ENCODE measurements at places on chromosomes 6 and 20.

- no peak for DNase-seq
Observed at GRCh38 chr20:4082406-4083097, 67.2 kb upstream of the RNF24 start.

DNA sequence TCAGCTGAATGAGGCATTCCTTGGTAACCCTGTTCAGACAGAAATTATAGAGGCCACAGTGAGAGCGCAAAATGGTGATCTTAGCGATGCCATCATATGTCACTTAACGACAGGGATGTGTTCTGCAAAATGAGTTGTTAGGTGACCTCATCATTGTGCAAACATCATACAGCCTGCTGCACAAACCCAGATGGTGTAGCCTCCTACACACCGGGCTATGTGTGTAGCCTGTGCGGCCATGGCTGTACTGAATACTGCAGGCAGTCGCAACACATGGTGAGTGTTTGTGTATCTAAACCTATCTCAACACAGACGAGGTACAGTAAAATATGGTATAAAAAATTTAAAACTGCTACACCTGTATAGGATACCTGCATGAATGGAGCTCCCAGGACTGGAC lies 234.1 kb upstream of the PMEPA1 start:
- DNase-seq, result no peak

GRCh38 chr20:37185686-37186085 lies 6.3 kb upstream of the MROH8 start:
- DNase-seq, result no peak

DNA sequence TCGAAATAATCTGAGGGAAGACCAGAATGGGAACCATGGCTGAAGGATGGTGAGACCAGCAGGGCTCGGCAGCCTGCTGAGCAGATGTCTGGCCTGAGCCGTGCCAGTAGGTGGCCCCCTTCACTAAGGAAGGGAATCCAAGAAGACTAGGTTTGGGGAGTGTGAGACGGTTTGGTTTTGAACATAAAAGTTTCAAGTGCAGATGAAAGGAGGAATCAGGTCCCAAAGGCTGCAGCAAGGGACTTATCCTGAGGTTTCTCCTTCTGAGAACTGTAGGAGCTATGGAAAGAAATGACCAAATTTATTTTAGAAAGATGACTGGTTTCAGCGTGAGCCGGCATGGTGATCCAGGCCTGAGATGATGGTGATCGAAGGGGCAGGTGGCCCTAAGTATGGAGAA lies 4.6 kb upstream of the OSER1 start:
- no peak for DNase-seq

- DNase-seq, result no peak
Observed at GRCh38 chr6:152941746-152942145, 41.1 kb downstream of the FBXO5 start.

DNA sequence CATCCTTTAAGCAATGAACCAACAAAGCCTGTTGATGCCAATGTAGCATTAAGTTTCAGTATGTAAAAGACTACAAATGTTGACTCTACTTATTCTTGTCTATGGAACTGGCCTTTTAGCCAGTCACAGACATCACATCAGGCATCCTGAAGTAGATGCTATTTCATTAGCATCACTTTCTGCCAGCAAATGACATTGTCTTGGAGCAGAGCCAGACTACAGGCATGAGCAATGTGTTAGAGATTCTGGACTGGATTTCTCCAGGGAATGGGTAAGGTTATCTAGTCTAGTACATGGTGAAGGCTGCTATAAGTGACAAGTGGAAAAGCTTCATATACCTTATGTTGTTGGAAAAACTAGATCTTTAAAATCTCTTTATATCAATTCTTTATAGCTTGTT lies 142.9 kb downstream of the ADGRB3 start:
- DNase-seq, result no peak

- DNase-seq, result no peak
Observed at GRCh38 chr20:38875175-38875993, 50.8 kb upstream of the FAM83D start.

DNA sequence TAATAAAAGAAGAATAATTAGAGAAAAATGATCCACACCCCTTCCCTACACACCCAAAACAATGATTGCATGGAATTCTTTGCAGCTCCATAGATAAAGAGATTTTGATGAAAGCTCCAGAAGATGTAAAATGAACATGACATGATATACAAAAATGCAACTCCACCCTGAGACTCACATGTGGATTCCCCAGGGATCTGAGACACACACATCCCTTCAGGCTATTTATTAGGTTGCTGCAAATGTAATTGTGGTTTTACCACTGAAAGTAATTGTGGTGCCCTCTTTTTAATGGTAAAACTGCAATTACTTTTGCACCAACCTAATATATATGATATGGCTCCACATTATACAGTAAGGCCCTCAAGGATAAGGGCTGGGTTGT lies 40.4 kb upstream of the TBC1D7 start:
- DNase-seq, result no peak

DNA sequence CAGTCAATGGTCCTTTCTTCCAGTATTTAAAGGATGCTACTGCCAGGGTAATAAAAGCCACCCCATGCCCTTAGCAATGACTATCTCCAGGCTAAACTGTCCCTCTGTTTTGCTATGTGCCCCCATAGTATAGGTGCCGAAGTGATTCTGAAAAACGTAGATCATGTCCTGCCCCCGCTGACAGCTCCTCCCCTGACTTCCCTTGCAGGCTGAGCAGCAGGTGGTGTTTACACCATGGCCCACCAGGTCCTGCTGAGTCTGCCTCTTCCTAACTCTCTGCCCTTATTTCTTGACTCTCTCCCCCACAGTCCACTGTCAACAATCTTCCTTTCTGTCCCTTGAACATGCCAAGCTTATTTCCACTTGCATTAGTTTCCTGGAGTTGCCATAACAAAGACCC lies 352.5 kb upstream of the TSHZ2 start:
- no peak for DNase-seq

- no peak for DNase-seq
Observed at GRCh38 chr6:125700581-125701353, 48.7 kb upstream of the HEY2 start.

GRCh38 chr6:149071997-149072396 lies 245.5 kb upstream of the TAB2 start:
- no peak for DNase-seq

- no peak for DNase-seq
Observed at GRCh38 chr6:142155895-142156757, 9.1 kb downstream of the VTA1 start.

GRCh38 chr20:51426718-51427650 lies 115.5 kb downstream of the NFATC2 start:
- DNase-seq, result no peak

- DNase-seq, result no peak
Observed at GRCh38 chr20:56428410-56428809, 16.4 kb downstream of the CASS4 start.

GRCh38 chr6:121042766-121043165 lies 291.5 kb downstream of the TBC1D32 start:
- DNase-seq, result no peak

DNA sequence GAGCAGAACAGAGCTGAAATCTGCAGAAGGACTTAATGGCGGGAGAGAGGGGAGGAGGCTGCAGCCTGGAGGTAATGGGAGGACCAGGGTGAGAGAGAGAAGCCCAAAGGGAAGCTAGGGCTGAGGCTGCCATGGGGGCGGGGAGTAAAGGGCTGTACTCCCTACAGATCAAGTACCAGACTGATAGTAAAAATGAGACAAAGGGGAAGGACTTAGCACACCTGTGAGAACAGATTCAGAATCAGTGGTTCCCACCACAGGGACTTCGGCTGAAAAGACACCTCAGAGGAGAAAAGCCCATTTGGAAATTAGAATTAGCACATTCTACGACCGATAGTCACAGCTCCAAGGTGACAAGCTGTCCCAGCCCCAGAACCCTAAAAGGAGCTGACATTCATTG lies 6.4 kb upstream of the TBXT start:
- no peak for DNase-seq

GRCh38 chr6:111711984-111712752 lies 106.5 kb upstream of the TRAF3IP2 start:
- no peak for DNase-seq

GRCh38 chr6:3813150-3813780 lies 35.9 kb upstream of the FAM50B start:
- DNase-seq, result no peak

- no peak for DNase-seq
Observed at GRCh38 chr6:24936641-24937317, 1.0 kb upstream of the RIPOR2 start.

DNA sequence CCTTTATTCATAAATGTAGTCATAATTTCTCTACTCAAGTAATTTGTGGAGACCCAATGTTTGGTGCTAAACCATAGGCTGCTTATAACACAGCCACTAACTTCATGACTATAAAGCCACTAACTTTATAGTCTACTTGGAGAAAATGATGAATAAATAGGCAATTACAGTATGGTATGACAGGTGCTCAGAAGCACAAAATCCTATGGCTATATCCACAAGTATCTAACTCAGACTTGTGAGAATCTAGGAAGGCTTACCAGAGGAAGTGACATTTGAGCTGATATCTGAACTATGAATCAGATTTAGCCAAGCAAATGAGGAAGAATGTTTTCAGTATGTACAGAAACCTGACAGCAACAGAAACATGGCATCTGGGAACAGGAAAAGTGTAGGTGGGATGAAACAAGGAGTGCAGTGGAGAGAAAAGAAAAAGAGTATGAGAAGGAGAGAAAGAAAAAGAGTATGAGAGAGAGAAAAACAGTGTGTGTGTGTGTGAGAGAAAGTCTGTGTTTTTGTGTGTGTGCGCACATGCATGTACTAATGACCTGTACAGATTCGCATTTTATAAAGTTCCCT lies 59.9 kb downstream of the REV3L start:
- DNase-seq, result no peak

GRCh38 chr20:34675993-34676641 lies 775 bp downstream of the PIGU start:
- no peak for DNase-seq

DNA sequence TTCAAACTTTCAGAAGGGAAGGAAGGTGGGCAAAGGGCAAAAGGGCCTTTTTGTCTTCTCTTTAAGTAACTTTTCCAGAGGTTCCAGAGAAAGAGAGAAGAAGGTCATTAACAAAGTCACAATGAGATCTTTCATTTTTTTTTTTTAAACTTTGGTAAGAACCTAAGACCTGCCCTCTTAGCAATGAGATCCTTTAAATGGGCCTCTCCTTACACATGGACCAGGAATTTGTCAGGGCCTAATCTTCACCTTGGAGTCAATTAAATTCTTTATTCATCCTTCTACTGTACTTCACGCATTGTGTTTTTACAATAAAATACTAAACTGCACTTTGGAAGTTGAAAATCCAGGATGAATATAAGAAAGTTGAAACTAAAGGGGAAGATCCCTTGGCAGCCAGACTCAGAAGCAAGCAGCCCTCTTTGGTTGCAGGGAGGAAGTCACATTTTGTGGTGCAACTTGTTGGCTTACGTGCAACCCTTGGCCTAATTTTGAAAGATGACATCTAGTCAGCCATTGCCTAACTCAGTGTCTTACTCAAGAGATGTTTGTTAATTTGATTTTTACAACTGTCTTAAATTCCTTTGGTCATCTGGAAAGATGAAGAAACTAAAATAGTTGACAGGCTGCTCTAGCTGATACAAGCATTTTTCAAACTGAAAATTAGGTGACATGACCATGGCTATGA lies 11.9 kb upstream of the TMEM170B start:
- peak; percentile 61 for DNase-seq

DNA sequence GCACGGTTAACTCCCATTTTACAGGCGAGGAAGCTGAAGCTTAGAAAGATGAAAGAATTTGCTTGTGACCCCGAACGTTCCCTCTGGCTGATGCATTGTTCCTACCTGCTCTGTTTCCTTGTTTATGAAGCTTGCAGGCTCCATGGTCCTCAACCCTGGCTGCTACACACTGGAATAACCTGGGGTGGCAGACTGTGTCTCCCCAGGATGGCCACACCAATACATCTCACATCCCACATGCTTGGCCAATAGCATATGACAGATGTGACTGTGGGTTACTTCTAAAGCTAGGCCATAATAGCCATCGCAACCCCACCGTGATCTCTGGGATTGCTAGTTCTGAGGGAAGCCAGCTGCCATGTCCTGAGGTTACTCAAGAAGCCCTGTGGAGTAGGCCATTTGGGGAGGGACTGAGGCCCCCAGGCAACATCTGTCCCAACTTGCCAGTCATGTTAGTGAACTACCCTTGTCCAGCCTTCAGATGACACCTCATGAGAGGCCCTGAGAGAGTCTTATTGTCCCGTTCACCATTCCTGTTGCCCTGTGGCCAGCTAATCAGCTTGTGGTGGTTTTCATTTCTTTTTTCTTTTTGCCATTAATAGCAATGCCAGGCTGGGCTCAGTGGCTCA lies 6.7 kb upstream of the FAM110A start:
- no peak for DNase-seq

GRCh38 chr6:39792540-39793450 lies 619 bp downstream of the DAAM2 start:
- no peak for DNase-seq

DNA sequence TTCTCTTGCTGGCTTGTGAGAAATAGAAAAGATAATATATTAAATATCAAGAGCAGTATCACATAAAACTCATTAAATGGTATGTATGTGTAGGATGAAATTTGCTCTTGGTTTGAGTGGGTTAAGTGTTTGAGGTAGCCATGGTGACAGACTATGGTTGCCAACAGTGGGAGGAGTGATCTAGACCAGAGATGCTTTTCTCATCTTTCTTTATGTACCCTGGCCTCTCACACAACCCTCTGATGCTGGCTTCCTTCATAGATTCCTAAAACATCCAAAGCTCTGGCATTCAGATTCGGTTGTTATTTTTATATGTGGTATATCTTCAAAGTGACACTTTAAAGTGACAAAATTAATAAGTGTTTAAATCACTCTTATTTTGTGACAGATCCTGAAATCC lies 9.0 kb upstream of the MLIP start:
- DNase-seq, result no peak

DNA sequence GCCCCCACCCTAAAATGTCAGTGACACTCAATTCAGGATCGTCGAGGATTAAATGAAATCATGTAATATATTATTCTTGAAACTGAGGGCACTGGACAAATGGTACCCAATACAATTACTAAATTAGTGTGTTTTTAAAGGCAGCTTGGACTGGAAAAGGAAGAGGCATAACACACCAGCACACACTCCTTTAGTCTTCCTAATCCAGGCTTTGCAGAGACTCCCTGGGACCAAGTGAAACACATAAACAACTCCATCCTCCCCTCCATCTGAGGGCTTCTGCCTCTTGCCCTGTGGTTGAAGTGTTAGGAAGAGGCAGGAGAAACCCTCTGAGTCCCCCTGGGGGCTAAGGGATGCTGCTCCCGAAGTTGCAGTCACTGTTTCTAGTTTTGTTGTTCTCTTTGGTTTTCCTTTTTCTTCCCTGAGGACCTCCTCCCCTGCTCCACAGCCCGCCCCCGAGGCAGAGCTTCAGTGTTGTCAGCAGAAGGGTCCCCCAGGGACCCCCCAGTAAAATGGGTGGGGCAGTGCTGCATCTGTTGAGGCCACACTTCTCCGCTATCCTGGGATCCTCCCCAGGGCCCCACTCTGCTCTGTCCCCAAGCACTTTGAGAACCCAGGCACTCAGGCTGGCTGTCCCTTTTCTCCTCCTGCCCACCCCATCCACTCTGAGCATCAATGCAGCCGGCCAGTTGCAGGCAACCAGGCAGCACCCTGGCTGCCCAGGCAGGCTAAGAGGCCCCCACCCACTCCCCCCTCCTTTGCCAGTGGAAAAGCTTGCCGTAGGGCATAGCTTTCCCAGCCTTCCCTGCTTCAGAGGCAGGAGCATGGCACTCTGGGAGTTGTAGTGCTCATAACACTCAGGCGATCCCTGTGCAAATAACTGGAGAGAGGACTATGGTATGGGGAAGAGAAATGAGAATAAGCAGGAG lies 5.9 kb downstream of the TMEM63B start:
- no peak for DNase-seq
